ENCODE measurements at places on chromosomes 5 and 9.

GRCh38 chr5:165881259-165881658, 2375.8 kb downstream of the MAT2B start:
- DNase-seq = no peak

DNA sequence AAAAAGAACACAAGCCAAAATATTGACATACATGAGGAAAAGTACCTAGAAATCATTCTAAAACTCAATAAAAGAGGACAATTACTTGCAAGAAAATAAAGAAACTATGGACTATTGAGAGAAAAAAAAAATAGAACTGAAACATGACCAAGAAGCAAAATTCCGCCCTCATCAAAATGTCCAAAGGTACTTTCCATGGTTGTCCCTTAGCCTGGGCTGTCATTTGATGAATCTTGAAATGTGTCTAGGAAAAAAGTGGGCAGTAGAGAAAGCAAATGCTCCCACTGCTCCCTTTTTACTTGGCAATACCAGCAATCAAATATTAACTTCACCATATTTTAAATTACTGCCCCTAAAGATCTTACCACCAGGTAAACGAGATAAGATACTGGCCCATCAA, 10.8 kb downstream of the NRG2 start:
- DNase-seq = no peak

DNA sequence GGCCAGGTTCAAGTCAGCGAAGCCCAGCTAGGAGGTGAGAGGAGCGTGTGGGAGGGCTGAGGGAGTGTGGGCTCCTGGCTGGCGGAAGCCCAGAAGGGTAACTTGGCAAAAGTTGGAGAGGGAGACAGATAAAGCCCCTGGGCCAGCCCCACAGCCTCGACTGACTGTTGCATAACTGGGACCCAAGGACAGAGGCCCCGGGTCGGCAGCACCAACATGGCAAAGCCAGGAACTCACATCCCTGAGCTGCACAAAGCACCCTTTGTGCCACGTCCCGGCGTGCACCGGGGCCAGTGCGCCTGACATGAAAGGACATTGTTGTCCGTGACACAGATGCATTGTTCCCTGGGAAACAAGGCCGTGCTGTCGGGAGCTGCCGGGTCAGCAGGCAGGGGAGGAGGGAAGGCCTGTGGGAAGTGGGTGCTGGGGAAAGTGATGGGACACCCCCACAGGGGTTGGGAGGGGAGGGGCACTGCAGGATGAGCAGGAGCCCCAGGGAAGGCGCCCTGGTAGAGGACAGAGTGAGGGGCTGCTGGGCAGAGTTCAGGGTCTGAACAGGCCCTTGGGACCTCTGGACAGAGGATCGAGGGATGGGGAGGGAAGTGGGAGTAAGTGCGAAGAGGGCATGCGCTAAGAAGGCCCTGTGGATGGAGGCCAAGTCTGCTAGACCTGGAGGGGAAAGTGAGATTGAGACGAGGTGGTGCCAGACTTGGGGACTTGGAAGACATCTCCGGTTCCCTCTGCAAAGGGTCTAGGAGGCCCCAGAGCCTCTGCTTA, 13.0 kb upstream of the DPM2 start:
- no peak for DNase-seq

DNA sequence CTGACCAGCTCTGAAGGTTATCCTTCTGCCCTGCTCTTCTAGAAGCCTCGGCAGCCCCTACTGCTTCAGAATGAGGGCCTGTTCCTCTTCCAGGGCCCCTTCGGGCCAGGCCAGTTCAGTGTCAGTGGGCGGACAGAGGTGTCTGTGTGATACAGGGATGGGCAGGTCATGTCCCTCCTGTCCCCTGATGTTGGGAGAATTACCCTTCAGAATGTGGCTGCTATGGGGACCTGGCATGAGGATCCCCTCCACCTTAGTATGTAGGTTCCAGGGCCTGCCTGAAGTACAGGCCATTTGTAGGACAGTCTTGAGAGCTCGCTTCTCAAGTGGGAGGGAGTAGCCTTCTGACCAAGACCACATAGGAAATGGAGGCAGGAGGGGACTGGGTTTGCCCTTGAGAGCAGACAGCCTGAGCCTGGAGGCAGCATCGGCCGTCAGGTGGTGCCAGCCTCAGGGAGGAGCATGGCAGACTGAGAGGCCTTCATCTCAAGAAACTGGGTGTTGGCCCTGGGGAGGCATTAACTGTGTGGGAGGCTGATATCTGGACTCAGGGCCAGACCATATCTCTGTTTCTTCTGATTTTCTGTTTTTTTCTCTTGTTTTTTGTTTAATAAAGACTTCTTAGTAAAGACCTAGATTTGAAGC, 32.0 kb downstream of the ANGPTL2 start:
- DNase-seq = no peak

- DNase-seq = no peak
Measured at GRCh38 chr5:78727786-78728761, 79.5 kb upstream of the LHFPL2 start.

DNA sequence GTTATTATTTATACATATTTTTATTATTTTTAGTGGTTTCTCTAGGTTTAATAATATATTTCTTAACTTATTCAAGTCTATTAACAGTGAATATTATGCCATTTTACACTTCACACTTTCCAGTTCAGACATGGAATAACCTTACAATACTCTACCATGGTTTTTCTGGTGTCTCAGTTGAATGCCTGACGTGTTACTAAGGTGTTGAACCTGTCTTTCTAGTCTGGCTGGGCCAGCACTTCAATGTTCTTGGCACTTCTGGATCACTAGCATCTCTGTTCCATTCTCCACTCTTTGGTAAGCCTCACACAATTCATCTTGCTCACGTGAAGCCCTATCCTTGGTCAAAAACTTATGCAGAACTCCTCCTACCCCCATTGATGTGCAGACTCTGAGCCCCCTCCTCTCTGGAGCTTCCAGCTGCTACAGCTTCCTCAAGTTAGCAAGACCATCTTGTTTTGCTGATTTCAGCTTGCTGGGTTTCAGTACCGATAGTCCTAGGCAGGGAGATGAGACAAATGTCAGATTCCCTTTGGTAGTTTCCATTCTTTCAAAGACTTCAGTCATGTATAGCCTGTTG, 243.1 kb downstream of the FBXO4 start:
- DNase-seq = no peak

DNA sequence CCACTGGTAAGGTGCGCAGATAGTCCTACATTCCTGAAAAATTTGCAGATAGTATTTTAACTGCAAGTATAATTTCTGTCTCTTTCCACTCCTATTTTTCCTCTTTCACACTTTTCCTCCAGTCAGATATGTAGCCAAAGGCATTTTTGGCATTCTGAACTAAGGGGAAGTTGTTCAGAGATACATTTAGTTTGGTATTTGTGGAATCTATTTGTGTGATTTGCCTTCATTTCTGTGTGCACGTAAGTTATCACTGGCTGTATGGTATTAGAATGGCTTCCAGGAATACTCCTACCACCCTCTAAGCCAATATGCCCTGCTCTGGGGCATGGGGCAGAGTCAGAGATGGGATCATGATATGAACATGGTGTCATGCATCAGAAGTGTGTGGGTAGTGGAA, 45.8 kb upstream of the GRAMD2B start:
- no peak for DNase-seq

DNA sequence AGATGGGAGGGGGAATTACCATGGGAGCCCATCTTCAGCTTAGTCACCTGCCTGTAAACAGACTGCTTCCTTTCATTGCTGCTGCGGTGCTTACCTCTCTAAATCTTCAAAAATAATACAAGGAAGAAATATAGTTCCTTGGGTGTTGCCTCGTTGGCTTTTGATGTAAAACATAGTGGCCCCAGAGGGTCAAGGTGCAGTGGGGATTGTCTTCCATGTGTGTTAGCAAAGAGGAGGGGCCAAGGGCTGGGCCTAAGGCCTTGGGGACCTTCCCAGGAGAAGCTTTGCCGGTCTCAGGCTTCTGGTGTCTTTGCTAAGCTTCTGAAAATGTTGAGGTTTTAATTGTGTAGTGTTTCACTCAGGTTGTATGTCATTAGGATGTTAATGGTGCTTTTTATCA, 90.0 kb downstream of the PDE8B start:
- DNase-seq = no peak

DNA sequence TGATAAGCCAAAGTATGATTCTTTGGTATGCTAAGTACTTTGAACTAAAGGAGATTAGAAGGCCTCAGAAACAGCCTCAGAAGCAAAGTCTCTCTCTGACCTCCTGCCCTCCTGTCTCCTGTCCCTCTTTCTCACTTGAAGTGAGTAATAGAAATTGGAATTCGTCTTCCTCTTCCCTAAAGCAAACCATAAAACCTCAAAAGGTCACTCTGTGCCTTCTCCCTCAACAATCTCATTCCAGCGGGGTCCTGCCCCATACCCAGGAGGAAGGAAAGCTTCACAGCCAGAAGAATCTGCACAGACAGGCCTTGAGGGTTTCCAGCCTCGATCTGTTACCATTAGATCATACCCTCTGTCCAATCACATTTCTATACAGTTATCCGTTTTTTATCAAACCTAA, 87.8 kb downstream of the HAPLN1 start:
- no peak for DNase-seq

GRCh38 chr5:133840168-133840567, 128.3 kb downstream of the C5orf15 start:
- DNase-seq = no peak

DNA sequence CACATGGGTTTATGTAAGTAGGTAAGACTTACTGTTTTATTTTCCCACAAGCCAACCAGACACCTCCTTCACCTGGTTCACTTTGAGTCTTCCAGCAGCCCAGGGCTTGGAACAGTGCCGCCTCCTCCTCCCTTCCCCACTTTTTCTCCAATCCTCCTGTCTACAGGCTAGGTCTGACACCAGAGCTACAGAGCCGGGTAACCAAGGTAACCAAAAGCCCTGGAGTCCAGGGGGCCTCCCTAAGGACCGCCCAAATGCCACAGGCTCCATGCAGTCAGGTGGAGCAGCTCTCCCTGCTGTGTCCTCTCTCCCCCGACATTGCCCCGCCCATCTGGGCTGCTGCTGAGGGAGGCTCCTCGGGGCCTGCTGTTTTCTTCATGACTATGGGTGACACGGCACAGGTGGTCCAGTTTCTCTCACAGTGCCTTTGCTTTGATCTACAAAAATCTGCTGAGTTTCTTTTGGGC, 138.0 kb upstream of the EFNA5 start:
- no peak for DNase-seq

- DNase-seq = no peak
Measured at GRCh38 chr9:127598839-127599549, 13.1 kb upstream of the STXBP1 start.

Measured in activated effector memory CD4-positive, alpha-beta T cell treated with anti-CD3 and anti-CD28 coated beads, Interleukin-2, amount 50 U/mL, for 16 hours (primary cell).